ENCODE measurements at places on chromosomes 12 and 14. TPM values are rescaled to one million over a fixed set of nuclear protein-coding genes. Genes with fewer than 3 reads are reported as not detected.

The ENDOU gene
- total RNA-seq: 0.29 TPM

The PAPOLA gene
- total RNA-seq: 94.4 TPM

The GALNT16 gene
- 4.6 TPM for total RNA-seq

The ERBB3 gene
- total RNA-seq: 0.33 TPM

The CCDC175 gene
- total RNA-seq: not detected

The MDGA2 gene
- under 0.01 TPM for total RNA-seq

The NRL gene
- total RNA-seq: 0.87 TPM

The HOXC13 gene
- total RNA-seq: not detected

The KCNH3 gene
- total RNA-seq: under 0.01 TPM

The NAB2 gene
- total RNA-seq: 45.5 TPM

The TAS2R42 gene
- total RNA-seq: not detected

The KRT79 gene
- not detected for total RNA-seq

The MYF5 gene
- total RNA-seq: not detected

The SLC4A8 gene
- total RNA-seq: 4.5 TPM

The JDP2 gene
- total RNA-seq: 48.6 TPM

The PRH1 gene
- total RNA-seq: 25.5 TPM

The NOS1 gene
- total RNA-seq: not detected

The ESRRB gene
- total RNA-seq: under 0.01 TPM

The TIGAR gene
- 7.4 TPM for total RNA-seq

The IAPP gene
- total RNA-seq: not detected

The PRDM4 gene
- 34.9 TPM for total RNA-seq

The LMNTD1 gene
- total RNA-seq: 0.44 TPM

The LRRK2 gene
- 15.3 TPM for total RNA-seq

The SLC25A21 gene
- total RNA-seq: 0.73 TPM

The HOXC6 gene
- total RNA-seq: under 0.01 TPM

The SYCP3 gene
- total RNA-seq: not detected

The HOMEZ gene
- total RNA-seq: 8.6 TPM
